ENCODE measurements at places on chromosomes 5 and 9.

GRCh38 chr9:127131871-127132270 lies 9.4 kb upstream of the ANGPTL2 start:
- DNase-seq: no peak

- DNase-seq: no peak
Observed at GRCh38 chr9:84570482-84571154, 98.9 kb upstream of the NTRK2 start.

DNA sequence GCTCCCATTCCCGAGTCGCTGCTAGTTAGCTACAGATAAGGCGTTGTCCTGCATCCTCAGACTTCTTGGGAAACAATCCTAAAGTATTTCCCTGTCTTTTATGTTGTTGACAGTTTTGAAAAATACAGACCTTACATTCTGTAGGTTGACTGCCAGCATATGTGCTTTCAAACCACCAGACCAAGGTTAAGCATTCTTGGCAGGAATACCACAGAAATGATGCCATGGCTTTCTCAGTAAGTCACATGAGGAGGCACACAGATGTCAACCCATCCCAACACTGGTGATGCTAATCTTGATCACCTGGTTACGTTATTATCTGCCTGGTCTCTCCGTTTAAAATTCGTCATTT lies 871 bp downstream of the GLE1 start:
- DNase-seq: no peak

DNA sequence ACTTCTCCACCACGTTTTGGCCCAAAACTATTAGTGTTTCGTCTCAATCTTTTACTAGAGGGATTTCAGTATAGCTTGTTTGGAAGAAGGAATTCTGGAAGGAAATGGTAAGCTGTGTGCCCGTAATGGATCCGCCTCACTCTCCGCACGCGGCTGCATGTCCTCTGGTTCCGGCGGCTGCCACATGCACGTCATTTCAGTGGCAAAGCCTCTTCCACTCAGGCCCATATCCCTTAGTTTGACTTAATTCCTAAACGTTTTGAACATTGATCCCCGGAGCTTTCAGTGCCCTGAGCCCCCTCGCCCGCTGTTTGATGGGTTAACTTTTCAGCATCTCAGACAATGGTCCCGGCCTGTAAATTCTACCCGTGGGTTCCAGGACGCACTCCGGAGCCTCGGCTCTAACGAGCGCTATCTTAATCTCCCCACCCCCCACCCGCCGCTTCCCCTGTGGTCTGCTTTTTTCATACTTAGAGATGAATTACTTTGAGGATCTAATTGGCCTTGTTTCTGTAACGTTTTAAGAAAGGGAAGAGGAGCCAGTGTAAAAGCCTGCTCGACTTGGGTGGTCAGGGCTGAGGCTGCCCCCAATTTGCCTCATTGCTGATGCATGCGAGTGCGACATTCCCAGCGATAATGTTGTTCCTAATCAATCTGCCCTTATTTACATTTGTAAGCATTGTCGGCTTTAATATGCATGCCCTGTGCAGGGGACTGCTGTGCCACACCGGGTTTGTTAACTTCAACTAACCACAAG lies 4.6 kb downstream of the PTCH1 start:
- no peak for DNase-seq

DNA sequence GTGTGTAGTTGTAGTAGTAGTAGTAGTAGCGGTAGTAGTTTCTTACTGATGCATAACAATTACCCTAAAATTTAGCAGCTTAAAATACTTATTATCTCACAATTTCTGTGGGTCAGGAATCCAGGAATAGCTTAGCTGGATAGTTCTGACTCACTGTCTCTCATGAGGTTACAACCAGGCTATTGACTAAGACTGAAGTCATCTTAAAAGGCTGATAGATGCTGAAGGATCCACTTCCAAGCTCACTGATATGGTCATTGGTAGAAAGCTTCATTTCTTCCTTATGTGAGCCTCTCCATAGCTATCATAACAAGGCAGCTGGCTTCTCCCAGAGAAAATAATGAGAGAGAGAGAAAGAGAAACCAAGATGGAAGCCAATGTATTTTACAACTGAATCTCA lies 147.5 kb upstream of the FBXL17 start:
- no peak for DNase-seq

DNA sequence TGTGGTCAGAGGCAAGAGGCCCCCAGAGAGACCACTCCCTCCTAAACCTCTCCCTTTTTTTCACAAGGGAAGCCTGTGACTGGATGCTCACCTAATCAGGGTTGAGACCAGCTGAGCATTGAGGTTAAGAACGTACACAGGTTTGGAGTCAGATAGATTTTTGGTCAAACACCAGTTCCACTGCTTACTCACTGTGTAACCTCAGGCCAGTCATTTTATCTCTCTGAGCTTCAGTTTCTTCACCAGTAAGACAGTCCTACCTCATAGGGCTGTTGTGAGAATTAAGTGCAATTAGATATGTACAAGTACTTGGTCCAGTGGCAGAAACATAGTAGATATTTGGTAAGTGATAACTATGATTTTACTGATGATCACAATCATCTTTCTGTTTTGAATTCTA lies 256.8 kb downstream of the CDK5RAP2 start:
- no peak for DNase-seq

DNA sequence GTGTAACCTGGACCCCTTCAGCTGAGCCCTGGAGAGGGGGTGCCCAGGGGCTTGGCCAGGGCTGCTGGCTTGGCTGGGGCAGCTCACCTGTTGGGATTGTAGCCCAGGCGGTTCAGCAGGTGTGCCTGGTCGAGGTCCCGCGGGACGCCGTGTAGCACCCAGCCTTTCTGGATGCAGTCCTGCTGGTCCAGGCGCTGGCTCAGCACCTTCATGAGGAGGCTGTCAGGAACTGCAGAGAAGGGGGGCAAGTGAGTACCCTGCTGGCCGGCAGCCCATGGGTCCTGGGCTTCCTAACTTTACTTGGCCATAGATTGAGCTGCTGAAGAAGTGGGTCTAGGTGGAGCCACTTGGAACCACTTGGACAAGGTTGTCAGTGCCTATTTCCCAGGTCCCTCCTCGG lies 85.5 kb downstream of the AK8 start:
- DNase-seq: no peak

DNA sequence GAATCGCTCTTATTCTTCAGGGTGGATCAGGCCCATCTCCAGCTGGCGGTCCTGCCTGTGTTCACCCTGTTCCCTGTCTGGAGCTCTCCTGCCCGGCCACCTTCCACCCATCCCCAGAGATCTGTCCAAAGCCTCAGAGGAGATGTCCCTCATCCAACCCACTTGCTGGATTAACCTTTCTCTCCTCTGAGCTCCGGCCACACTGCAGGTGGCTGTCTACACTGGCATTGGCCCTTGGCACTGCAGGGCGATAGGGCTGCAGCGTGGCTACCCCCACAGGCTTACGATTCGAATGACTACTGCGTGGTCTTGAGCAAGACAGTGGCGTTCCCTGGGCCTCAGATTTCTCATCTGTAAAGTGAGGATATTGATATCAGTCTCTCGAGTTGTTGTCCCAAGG lies 63.8 kb upstream of the BARHL1 start:
- no peak for DNase-seq

GRCh38 chr9:76818271-76818670 lies 54.0 kb downstream of the PCA3 start:
- DNase-seq: no peak

GRCh38 chr9:91978740-91979414 lies 28.8 kb upstream of the ROR2 start:
- peak; percentile 35 for DNase-seq

DNA sequence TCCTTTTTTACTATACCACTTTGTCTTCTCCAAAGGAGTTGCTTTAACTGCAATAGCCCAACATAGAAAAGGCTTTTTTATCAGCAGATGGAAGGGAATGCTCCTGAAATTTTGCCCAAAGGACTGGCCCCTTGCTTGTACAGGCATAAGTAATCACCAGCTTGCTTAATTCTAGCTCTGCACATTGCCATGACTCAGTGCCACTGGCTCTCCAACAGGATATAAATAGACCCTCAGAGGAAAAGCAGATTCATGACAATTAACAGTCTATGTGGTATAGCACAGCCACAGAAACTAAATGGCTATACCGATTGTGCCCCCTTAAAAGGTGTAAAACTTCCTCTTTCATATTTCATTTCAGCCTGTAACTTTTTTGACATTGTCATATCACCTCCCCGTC lies 227.0 kb downstream of the ZNF608 start:
- peak; percentile 90 for DNase-seq

GRCh38 chr9:86721843-86722705 lies 225.2 kb downstream of the GAS1 start:
- no peak for DNase-seq

- peak; percentile 6 for DNase-seq
Observed at GRCh38 chr9:75601280-75601679, 289.2 kb upstream of the PCSK5 start.

GRCh38 chr9:110427497-110428104 lies 89.9 kb upstream of the TXNDC8 start:
- DNase-seq: peak; percentile 44

DNA sequence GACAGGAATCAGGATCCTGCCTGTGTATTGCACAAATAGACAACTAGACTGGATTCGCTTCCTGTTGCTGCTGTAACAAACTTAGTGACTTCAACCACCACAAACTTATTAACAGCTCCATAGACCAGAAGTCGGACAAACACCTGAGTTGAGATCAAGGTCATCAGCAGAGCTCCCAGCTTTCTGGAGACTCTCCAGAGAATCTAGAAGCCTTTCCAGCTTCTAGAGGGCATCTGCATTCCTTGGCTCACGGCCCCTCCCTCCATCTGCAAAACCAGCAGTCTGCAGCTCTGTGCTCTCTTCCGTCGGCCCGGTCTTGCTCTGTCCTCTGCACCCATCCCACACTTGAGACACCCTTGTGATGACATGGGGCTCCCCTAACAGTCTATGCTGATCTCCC lies 99.1 kb downstream of the KCNT1 start:
- DNase-seq: no peak

GRCh38 chr5:155381654-155382053 lies 368.1 kb downstream of the KIF4B start:
- no peak for DNase-seq

DNA sequence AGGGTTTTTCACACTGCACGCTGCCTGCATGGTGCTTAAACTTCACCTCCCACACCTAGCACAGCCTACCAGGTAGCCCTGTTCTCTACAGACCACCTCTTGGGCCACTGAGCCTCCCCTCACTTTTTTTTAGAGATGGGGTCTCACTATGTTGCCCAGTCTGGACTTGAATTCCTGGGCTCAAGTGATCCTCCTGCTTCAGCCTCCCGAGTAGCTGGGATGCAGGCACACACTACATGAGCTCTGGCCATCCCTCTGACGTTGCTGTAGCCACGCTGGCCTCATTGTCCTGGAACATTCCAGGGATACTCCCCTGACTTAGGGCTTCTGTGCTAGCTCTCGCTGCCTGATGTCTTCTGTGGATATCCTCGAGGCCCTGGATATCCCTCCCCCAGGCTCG lies 7.2 kb upstream of the CACFD1 start:
- DNase-seq: no peak

DNA sequence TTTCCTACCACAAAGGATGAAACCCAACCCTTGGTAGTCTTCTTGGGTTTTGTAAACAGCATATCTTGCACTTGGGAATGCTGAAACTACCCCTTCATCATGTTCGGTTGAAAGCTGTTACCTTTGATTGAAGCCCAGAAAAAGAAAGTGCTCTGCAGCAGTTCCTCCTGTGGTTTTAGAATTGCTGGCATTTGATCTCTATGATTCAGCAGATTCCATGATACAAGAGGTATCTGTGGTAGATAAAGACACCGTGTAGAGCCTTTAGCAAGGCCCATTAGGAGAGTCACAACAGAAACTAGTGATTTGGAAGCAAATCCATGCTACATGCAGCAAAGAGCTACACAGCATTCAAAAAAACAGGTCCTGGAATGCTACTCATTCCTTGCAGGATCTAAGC lies 557.0 kb downstream of the TLE1 start:
- peak; percentile 85 for DNase-seq

- DNase-seq: peak; percentile 80
Observed at GRCh38 chr9:21031091-21031807, at the start of gene HACD4. Gene HACD4 (minus strand): TSS chr9:21031640. CDS start chr9:21031590, 50 bp downstream.

DNA sequence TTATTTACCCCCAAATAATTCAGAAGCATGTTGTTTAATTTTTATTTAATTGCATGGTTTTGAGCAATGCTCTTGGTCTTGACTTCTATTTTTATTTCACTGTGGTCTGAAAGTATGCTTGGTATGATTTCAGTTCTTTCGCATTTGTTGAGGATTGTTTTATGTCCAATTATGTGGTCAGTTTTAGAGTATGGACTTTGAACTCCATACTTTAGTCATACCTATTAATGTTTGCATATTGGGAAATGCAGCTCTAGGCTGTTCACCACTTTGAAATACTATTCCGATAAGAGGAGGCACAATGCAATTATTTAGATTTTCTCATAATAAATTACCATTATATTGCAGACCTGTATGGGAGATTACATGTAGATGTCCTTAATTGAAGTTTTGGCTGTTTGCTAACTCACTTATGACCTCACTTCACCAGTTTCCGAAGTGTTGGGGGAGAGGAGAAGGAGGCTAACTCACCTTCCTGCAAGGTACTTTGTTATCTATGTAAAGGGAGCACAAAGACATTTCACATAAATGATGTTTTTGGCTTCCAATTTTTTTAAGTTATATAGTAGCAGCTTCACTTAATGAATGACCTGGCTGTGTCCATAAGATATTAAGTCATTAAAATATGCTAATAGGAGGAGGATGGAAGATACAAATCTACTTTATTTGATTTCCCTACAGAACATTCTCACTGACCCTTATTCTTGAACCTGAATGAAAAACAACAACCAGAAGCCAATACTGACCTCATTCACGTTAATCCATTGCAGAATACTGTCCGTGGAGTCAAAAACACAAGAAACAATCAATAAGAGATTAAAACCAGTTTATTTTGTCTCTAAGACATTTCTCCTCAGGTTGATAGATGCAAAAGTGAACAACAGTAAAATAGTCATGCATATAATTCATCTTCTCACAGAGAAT lies 970.3 kb upstream of the ARRDC3 start:
- no peak for DNase-seq

GRCh38 chr5:54251981-54252380 lies 58.4 kb downstream of the ARL15 start:
- no peak for DNase-seq

DNA sequence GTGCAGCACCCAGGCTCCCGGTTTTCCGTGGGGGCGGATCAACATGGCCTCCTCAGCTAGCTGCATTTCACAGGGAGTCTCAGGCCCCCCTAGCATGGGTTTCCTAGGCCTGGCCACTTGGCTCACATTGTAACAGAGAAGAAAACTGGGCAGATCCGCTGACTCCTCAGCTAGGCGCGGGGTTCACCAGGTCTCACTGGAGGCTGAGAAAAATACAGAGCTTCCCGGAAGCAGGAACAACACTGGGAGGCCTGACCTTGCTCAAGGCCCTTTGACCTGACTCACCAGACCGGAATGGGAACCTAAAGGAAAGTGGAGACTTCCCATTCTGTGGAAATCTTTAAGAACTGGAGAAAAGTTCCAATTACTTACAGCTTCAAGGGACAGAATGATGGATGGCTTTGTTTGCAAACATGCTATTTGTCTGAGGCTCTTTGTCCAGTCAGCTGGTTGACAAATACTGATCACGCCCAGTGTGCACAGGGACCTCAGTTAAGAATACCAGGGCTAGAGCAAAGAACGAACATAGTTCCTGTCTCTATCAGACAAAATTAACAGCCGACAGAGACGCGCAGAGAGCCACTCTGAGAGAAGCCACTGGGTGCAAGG lies 88.7 kb upstream of the LRRTM2 start:
- no peak for DNase-seq

Measured in common myeloid progenitor, CD34-positive (primary cell).